ENCODE measurements at places on chromosomes 7 and 10. TPM values are rescaled to one million over a fixed set of nuclear protein-coding genes. Genes with fewer than 3 reads are reported as not detected.

Gene SFRP5
- not detected for total RNA-seq

Gene SUN3
- total RNA-seq: not detected

Gene PON1
- total RNA-seq: not detected

Gene TACC2
- total RNA-seq: 18.5 TPM

Gene LRIT1
- total RNA-seq: not detected

Gene MCM10
- total RNA-seq: 5.6 TPM

Gene KIF11
- 13.7 TPM for total RNA-seq

Gene PVRIG
- total RNA-seq: not detected

Gene SOSTDC1
- total RNA-seq: not detected

All from vein endothelial cell (primary cell).